ENCODE measurements at places on chromosomes 13 and 19. TPM values are rescaled to one million over a fixed set of nuclear protein-coding genes. Genes with fewer than 3 reads are reported as not detected.
A peak's percentile ranks its signal among the peaks of the same experiment; 100 is the strongest.

Gene JSRP1
- total RNA-seq = 0.39 TPM

Gene ATP1A3
- total RNA-seq = 1.8 TPM

Gene UCHL3
- total RNA-seq = 42.2 TPM

DNA sequence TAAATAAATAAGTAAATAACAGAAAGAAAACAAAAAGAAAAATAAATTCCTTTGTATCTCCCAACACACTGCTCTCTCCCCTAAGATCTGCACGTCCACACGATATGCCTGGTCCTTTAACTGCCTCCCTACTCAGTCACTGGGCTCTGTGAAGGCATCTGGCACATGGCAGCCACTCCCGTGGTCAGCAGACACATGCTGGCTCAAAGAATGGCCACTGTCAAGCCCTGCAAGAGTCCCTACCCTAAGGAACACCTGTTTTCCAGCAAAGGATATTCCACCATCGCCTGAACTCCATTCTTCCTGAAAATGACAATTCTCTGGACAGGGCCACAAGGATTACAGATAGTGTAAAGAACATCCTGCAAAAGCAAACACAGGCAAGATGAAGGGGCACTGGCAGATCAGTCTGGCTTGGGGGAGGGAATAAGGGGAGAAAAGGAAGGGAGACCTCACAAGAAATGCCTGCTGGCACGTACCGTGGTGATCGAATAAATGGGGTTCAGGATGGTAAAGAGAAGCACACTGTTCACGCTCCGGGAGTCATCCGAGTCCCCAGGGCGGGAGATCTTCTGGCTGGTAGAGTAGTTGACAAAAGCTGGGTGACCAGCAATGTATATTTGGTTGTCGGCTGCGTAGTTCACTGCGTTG, 4.3 kb downstream of the HNRNPL start:
- peak overlapping the region; percentile 67 for H3K27ac ChIP-seq
- H3K4me3 ChIP-seq = no peak overlapping the region
- peaks cover 85% of the 10 kb centered on the region for H3K36me3 ChIP-seq
- H3K27me3 ChIP-seq = no peaks in the 10 kb centered on the region

DNA sequence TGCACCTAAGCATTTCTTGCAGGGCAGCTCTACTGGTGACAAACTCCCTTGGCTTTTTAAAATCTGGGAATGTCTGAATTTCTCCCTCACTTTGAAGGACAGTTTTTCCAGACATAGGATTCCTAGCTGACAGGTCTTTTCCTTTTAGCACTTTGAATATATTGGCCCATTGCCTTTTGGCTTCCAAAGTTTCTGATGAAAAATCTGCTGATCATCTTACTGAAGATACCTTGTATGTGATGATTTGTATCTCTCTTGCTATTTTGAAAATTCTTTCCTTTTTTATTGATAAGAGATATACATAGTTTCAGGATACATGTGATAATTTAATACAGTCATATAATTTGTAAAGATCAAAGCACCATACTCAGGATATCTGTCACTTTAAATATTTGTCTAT, 211.1 kb downstream of the ZIC5 start:
- H3K4me3 ChIP-seq = no peak overlapping the region
- no peaks in the 10 kb centered on the region for H3K27me3 ChIP-seq
- peaks cover 31% of the 10 kb centered on the region for H3K36me3 ChIP-seq
- DNase-seq = no peak

- no peak for DNase-seq
- peaks cover 16% of the 10 kb centered on the region for H3K27me3 ChIP-seq
- no peak overlapping the region for H3K4me3 ChIP-seq
These were observed 325.1 kb downstream of the DCT start for GRCh38 chr13:94154367-94154766.

GRCh38 chr13:20344836-20345490, 112.8 kb upstream of the GJB6 start:
- no peaks in the 10 kb centered on the region for H3K4me1 ChIP-seq
- no peak overlapping the region for H3K27ac ChIP-seq
- no peaks in the 10 kb centered on the region for H3K36me3 ChIP-seq
- no peaks in the 10 kb centered on the region for H3K27me3 ChIP-seq
- DNase-seq = no peak
- no peak overlapping the region for H3K4me3 ChIP-seq

DNA sequence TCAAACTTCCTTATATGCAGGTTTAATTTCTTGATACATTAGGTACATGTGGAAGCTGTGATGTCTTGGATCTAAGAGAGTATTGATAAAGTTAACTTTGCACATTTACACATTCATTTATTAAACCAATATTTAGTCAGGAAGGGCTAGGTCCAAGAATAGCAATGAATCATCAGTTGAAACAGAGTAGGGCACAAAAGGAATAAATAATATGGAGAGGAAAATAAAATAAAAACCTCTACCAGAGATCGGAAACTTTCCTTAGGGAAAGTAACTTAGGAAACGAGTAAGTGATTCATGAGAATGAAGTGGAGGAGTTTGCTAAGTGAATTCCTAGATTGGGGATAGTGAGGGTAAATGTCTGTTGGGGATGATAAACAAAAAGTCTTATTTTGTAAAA, 259.4 kb upstream of the DACH1 start:
- no peak overlapping the region for H3K4me3 ChIP-seq
- no peak for DNase-seq
- no peaks in the 10 kb centered on the region for H3K4me1 ChIP-seq
- H3K27ac ChIP-seq = no peak overlapping the region
- no peaks in the 10 kb centered on the region for H3K27me3 ChIP-seq

DNA sequence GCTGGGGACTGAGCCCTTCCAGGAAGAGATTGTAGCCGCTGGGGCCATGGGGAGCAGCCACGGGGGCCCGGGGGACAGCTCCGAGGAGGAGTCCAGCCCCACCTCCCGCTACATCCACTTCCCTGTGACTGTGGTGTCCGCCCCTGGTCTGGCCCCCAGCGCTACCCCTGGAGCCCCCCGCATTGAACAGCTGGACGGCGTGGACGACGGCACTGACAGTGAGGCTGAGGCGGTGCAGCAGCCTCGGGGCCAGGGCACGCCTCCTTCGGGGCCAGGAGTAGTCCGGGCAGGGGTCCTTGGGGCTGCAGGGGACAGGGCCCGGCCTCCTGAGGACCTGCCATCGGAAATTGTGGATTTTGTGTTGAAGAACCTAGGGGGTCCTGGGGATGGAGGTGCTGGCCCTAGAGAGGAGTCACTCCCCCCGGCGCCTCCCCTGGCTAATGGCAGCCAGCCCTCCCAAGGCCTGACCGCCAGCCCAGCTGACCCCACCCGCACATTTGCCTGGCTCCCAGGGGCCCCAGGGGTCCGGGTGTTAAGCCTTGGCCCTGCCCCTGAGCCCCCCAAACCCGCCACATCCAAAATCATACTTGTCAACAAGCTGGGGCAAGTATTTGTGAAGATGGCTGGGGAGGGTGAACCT, 9.6 kb downstream of the IGFLR1 start:
- H3K4me1 ChIP-seq = no peaks in the 10 kb centered on the region
- no peak overlapping the region for H3K27ac ChIP-seq
- no peak for DNase-seq
- peaks cover 49% of the 10 kb centered on the region for H3K36me3 ChIP-seq
- no peaks in the 10 kb centered on the region for H3K27me3 ChIP-seq

- H3K27ac ChIP-seq = peak overlapping the region; percentile 56
- H3K27me3 ChIP-seq = peaks cover 3% of the 10 kb centered on the region
- peaks cover 49% of the 10 kb centered on the region for H3K36me3 ChIP-seq
- H3K4me1 ChIP-seq = peaks cover 22% of the 10 kb centered on the region
- peak overlapping the region; percentile 69 for H3K4me3 ChIP-seq
These were observed 14.8 kb downstream of the RB1 start for GRCh38 chr13:48318377-48318811.

GRCh38 chr19:51571599-51571998, 516 bp downstream of the ZNF175 start:
- DNase-seq = no peak
- H3K27ac ChIP-seq = peak overlapping the region; percentile 89
- peak overlapping the region; percentile 91 for H3K4me3 ChIP-seq
- H3K27me3 ChIP-seq = peaks cover under 1% of the 10 kb centered on the region
- peaks cover 34% of the 10 kb centered on the region for H3K36me3 ChIP-seq

- H3K36me3 ChIP-seq = no peaks in the 10 kb centered on the region
- DNase-seq = no peak
- no peak overlapping the region for H3K4me3 ChIP-seq
These were observed 80.2 kb downstream of the TEX26 start for GRCh38 chr13:31012655-31013024.

DNA sequence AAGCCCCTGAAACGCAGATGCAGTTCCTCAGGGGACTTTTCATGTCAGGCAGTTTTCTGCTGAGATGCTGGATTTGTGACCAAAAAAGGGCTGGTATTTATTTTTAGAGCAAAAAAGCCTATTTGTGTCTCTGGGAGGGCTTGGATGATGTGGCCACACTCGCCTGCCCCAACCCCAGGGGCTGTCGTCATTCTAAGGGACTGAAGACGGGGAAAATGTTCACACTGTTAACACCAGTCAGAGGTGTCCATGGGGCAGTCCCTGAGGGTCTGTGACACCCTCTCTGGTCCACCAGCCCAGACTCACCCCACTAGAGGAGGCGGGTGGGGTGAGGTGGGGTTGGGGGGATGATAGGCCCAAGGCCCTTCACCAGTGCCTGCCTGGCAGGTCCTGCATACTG, 15.9 kb upstream of the EPHX3 start:
- H3K4me1 ChIP-seq = no peaks in the 10 kb centered on the region
- H3K4me3 ChIP-seq = no peak overlapping the region
- peaks cover 36% of the 10 kb centered on the region for H3K36me3 ChIP-seq
- DNase-seq = no peak
- no peak overlapping the region for H3K27ac ChIP-seq

GRCh38 chr19:13026462-13027370, 31.4 kb downstream of the NFIX start:
- H3K4me3 ChIP-seq = no peak overlapping the region
- DNase-seq = no peak
- H3K27ac ChIP-seq = no peak overlapping the region
- H3K4me1 ChIP-seq = peaks cover 18% of the 10 kb centered on the region
- peaks cover 25% of the 10 kb centered on the region for H3K27me3 ChIP-seq
- H3K36me3 ChIP-seq = peaks cover 8% of the 10 kb centered on the region

- H3K36me3 ChIP-seq = no peaks in the 10 kb centered on the region
- H3K4me3 ChIP-seq = no peak overlapping the region
- H3K4me1 ChIP-seq = peaks cover 7% of the 10 kb centered on the region
- H3K27ac ChIP-seq = no peak overlapping the region
- no peak for DNase-seq
These were observed 215.1 kb upstream of the SPRY2 start for GRCh38 chr13:80555796-80556678.

All from activated CD4-positive, alpha-beta T cell treated with anti-CD3 and anti-CD28 coated beads for 36 hours (primary cell).